ENCODE measurements at places on chromosomes 6 and 20. TPM values are rescaled to one million over a fixed set of nuclear protein-coding genes. Genes with fewer than 3 reads are reported as not detected.

Gene MTHFD1L
- 45.7 TPM for total RNA-seq

Gene IP6K3
- 1.6 TPM for total RNA-seq

Gene FUT9
- not detected for total RNA-seq

Gene SEMG1
- not detected for total RNA-seq

Gene PHACTR2
- 3.3 TPM for total RNA-seq

Gene BTN1A1
- total RNA-seq = not detected

Gene PROKR2
- total RNA-seq = not detected

Gene FILIP1
- 0.25 TPM for total RNA-seq

Gene NMBR
- not detected for total RNA-seq

Gene COL19A1
- total RNA-seq = not detected

Gene FKBP1A
- total RNA-seq = 538 TPM
